NCI-H460 (cell line): ENCODE measurements at places on chromosomes 3 and 15.

GRCh38 chr3:99967796-99968195 is 146.5 kb downstream of the FILIP1L start:
- no peak for DNase-seq

- DNase-seq: peak; percentile 85
Observed at GRCh38 chr15:74776821-74777768, 4.8 kb upstream of the CSK start.

DNA sequence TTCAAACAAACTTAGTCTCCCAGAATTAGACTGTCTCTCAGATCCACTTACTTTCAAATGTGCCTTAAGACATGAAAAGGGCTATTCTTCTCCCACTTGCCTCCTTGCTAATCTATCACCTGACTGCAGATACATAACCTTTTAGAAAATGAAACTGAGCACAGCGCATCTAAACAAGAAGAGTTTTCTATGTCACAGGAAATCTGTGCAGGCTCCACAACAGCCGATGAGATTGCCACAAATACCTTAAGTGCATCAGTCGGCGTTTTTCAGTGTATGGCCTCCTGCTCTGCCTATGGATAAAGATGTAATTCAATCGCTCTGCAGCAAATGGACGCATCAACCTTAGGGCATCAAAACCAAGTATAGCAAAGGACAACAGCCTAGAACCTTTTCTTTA is 544.2 kb downstream of the FOXP1 start:
- DNase-seq: no peak

DNA sequence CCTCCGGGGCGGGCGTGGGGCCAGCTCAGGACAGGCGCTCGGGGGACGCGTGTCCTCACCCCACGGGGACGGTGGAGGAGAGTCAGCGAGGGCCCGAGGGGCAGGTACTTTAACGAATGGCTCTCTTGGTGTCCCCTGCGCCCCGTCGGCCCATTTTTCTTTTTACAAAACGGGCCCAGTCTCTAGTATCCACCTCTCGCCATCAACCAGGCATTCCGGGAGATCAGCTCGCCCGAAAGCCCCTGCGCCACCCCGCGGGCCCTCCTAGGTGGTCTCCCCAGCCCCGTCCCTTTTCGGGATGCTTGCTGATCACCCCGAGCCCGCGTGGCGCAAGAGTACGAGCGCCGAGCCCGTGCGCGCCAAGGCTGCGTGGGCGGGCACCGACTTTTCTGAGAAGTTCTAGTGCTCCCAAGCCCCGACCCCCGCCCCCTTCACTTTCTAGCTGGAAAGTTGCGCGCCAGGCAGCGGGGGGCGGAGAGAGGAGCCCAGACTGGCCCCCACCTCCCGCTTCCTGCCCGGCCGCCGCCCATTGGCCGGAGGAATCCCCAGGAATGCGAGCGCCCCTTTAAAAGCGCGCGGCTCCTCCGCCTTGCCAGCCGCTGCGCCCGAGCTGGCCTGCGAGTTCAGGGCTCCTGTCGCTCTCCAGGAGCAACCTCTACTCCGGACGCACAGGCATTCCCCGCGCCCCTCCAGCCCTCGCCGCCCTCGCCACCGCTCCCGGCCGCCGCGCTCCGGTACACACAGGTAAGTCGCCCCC is at the start of gene THBS1:
Gene THBS1, plus strand, starts transcription at position 595 of the 757 bp plus-strand sequence. CDS start 779 bp downstream, outside the sequence.
- no peak for DNase-seq

- no peak for DNase-seq
Observed at GRCh38 chr3:55661571-55661970, 174.5 kb upstream of the WNT5A start.

GRCh38 chr15:73593304-73594074 is 39.7 kb downstream of the NPTN start:
- DNase-seq: no peak

- DNase-seq: no peak
Observed at GRCh38 chr15:46858150-46858549, 859.2 kb upstream of the SEMA6D start.

DNA sequence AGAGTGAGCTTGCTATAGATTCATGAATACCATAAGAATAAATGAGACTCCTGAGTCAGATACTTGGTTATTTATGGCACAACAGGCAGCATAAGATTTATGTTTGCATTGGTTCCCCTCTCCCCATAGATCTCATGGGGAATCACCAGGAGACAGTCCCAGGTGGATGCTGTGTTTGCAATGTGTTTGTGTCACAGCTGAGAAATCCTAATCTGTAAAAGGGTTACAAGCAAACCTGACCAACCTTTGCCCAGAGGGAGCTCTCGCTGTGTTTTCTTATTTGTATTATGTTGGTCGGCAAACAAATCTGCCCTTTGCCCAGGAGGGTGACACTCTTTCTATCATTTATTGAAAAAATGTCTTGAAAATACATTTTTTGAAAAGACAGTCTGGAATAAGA is 236.2 kb downstream of the ZPLD1 start:
- DNase-seq: no peak

DNA sequence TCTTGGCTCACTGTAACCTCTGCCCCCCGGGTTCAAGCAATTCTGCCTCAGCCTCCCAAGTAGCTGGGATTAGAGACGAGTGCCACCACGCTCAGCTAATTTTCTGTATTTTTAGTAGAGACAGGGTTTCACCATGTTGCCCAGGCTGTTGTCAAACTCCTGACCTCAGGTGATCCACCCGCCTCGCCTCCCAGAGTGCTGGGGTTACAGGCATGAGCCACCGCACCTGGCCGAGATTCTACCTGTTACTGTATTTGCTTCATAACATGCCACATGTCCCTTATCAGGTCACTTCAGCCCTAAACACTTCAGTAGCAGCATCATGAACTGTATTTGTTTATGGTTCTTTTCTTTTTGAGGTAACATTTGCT is 7.5 kb upstream of the LCTL start:
- no peak for DNase-seq

DNA sequence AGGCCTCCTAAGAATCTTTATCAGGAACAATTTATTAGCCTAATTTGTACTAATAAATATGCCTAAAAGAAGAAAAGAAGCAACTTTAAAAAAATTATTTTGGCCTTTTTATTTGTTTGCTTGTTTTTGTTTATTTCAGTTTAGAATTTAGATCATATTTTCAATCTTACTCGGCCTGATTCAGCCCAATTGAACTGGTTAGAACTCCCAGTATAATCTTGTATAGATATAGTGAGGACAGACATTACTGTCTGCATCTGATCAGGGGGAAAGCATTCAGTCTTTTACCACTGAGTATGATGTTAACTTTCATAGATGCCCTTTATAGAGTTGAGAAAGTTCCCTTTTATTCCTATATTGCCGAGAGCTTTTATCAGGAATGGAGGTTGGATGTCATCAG is 56.0 kb upstream of the CSTA start:
- DNase-seq: no peak

GRCh38 chr3:198071602-198072287 is 111.7 kb downstream of the LMLN start:
- peak; percentile 64 for DNase-seq

DNA sequence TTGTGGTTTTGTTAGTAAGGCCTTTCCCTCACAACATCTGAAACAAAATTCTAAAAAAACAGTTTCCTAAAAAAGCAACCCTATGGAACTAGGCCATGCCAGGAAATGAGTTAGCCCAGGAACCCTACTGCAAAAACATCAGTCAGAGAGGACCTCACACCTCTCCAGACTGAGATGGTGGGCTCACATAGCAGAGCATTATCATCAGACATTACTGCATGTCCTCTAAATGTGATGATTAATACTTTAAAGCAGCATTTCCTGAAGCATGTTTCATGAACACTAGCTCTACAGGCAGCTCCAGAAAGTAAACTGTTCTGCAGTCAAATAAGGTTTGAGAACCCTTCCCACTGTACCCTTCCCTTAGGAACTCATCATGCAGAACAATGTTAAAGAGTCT is 232.3 kb upstream of the MRPL3 start:
- no peak for DNase-seq

- no peak for DNase-seq
Observed at GRCh38 chr3:23240171-23240785, 37.2 kb downstream of the UBE2E2 start.

- no peak for DNase-seq
Observed at GRCh38 chr15:78049691-78050440, 27.6 kb downstream of the TBC1D2B start.

DNA sequence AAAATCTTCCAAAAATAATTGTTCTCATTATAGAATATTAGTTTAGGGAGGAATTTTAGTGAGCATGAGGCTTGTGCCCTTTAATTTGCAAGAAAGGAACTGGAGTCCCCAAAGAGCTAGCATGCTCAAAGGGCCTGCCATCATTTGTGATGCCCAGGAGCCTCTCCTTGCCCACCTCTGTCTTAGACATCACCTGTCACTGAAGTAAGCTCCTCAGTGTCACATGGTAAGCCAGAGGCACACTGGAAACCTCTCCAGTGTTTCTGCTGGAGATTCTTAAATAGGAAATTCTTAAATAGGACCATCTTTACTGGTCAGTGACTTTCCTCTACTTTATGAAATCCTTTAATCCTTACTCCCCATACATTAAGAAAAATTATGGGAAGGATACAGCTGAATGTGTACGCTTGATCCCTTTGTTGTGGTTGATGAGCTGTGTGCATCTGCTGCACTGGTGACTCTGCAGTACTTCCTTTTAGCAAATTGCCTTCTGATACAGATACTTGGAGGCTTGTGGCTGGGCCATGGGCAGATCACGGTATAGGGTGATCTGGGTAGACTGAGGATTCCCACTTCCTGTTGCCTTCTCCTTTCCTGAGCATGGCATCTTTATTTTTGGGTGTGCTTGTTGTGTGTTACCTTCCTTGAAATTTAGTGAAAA is 197.4 kb downstream of the KLHL25 start:
- DNase-seq: no peak

GRCh38 chr3:188082031-188082430 is 71.9 kb upstream of the LPP start:
- DNase-seq: no peak

DNA sequence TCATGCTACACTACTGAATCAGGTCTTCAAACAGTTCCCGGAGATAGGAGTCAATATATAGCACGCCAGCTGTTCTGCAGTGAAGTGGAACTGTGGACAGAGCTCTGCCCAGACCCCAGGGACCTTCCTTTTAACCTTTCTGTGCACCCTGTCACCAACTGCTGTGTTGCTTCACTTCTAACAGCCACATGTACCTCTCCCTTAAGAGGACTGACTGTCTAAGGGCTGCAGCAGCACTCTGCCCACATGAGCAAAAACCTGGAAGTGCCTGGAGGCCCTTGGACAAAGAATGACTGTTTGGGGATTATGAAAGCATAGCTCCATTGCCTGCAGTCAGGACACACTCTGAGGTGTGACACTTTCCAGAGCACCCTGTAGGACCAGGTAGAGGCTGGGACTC is 88.3 kb upstream of the CTNNB1 start:
- no peak for DNase-seq

DNA sequence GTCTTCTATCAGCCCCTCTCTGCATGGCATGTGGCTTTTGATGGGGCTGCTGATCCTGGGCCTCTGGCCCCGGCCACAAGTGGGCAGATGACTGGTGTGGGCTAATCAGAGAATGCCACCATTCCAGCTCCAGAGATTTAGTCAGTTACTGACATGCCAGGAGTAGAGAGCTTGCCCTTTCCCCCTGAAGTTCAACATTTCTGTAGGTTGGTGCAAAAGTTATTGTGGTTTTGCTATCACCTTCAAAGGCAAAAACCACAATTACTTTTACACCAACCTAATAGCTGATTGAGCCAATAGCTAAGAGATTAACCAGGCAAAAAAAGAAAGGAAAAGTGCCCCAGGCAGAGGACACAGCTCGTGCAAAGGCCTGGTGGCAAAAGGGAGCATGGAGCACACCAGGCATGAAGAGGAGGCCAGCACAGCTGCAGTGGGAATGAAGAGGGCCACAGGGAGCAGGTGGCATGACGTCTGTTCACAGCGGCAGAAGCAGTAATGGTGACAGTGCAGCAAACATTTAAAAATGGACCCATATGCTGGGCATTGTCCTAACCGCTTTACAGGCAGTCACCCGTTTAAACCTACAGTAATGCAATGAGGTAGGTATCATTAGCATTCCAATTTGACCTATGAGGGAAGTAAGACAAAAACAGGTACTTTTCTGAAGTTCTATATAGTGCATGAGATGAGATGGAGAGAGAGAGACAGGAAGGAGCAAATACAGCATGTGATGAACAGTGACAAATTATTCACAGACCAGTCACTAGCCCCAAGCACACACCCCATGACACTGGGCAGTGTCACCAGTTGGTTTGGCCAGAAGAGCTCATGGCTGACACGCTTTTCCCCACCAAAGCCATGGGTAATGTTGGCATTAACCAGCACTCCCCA is 373.0 kb upstream of the PROK2 start:
- no peak for DNase-seq

GRCh38 chr3:127538569-127538968 is 52.0 kb downstream of the TPRA1 start:
- DNase-seq: no peak

GRCh38 chr3:69426291-69426966 is 40.5 kb upstream of the FRMD4B start:
- no peak for DNase-seq

- DNase-seq: no peak
Observed at GRCh38 chr3:67884345-67884744, 229.9 kb upstream of the SUCLG2 start.

DNA sequence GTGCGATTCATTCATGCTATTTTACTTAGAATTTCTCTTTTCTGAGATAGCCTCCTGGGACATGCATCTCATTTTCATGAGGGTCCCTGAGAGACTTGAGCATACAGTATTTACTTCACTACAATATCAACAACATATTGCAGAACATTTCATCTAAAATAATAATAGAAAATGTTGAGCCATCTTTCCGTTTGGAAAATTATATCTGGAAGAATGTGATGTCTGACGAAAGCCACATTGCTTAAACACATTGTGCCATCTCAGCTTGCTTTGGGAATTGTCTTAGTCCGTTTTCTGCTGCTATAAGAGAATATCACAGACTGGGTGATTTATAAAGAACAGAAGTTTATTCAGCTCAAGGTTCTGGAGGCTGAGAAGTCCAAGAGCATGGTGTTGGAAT is 55.5 kb downstream of the DPH6 start:
- DNase-seq: no peak

DNA sequence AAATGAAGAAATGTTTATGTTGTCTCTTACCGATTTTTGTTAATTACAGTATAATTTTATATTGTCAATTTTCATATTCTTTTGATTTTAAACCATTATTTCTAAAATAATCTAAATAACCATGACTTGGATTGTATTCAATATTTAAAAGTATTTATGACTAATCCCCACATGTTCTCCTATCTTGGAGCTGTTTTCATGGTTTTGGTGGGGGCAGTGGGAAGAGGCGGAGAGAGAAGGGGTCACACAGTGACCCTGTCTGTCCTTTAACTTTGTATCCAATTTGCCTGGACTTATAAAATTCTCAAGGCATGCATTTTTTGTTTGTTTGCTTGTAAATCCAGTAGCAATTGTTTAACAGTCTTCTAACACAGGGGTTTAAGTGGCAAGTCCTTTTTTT is 407.4 kb downstream of the NTRK3 start:
- DNase-seq: no peak
